C1 segment of cervical spinal cord (tissue), 14 donors: ENCODE measurements at places on chromosomes 5 and 9.

- no peak for DNase-seq
These were observed 23.6 kb downstream of the PLPP7 start for GRCh38 chr9:131312822-131313770.

DNA sequence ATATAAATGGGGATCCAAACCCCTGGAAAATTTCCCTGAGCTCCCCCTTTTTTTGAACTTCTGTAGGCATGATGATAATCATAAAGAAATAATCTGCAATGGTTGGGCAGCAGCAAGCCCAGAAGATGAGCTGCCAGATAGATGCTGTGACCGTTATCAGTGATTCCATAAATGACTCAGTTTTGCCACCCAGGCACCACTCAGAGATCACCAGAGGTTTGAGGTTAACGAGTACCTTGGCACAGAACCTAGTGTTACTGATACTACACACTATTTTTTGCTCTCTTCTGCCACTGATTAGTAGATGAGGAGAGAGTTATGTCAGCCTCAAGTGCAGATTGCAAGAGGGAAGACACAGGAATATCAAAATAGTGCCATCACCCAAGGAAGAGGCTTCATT is 199.3 kb upstream of the PTGER4 start:
- no peak for DNase-seq

DNA sequence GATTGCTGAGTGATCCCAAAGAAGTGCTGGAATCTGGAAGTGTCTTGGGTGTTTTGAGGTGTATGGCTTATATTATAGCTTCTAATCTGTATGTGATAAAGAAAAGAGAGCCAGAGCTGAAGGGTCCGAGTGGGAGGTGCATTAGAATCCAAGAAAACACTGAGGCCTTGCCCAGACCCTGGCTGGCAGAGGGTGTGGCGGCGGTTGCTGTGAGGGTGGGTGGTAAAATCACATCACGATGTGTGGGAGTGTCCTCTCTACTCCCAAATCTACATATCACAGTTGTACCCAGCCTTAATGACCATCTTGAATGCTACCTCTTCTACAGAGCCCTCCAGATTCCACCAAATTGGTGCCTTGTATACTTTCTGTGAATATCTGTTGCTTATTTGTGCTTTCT is 28.9 kb downstream of the ACTBL2 start:
- no peak for DNase-seq

DNA sequence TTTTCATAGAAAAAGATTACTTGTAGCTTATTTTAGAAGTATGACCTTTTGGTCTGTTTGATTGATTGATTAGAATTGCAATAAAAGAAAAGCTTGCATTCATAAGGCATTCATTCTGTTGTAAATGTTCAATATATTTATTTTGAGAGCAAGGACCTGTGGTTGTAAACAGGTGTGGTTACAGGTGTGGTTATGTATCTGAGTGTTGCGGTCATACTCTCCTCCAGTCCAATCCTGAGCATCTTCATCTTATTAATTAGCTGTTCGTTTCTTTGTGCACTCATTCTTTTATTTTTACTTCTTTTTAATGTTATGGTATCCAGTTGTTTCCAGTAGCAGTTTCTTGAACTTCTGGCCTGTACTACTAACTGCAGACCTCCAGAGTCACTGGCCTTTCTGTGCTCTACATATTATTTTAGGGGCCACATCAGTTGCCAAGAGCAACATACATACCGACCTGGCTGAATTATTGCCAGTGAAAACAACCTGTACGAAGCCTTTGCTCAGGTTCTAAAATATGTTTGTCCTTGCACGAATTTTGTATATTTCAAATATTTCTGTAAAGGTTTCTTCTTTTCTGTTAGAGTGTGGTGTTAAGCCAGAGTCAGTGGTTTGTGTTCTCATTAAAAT is 128.7 kb downstream of the CDC42SE2 start:
- DNase-seq, result no peak

GRCh38 chr5:61827445-61827975 is 478.5 kb upstream of the KIF2A start:
- DNase-seq, result no peak

DNA sequence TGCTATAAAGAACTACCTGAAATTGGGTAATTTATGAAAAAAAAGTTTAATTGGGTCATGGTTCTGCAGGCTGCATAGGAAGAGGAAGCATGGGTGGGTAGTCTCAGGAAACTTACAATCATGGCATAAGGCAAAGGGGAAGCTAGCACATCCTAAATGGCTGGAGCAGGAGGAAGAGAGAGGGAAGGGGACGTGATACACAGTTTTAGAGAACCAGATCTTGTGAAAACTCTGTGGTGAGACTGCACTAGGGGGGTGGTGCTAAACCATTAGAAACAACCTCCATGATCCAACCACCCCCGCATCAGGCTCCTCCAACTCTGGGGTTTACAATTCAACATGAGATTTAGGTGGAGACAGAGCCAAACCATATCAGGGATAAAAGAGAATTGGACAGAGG is 624.2 kb downstream of the PRR16 start:
- DNase-seq, result no peak

GRCh38 chr5:5416733-5417132 is 5.7 kb upstream of the ICE1 start:
- DNase-seq, result no peak

- DNase-seq, result no peak
These were observed 342.6 kb upstream of the CCNH start for GRCh38 chr5:87755360-87755759.

GRCh38 chr5:158943057-158943456 is 156.7 kb downstream of the EBF1 start:
- DNase-seq, result no peak

DNA sequence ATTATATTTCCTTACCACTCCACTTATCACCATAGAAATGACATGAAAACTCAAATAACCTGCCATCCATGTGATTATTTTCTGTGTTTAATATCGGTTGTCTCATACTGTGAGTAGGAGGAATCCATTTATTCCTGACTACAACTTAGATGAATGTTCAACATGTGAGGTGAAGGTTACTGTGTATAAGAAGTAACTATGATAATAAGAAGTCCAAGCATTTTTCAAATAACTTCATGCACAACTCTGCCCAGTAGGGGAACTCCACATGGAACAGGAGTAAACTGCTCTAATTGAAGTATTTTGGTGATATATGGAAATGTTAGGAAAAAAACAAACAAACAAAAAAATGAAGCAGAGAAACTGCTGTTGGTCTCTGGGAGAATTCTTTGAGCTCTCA is 447.5 kb upstream of the GRIN3A start:
- DNase-seq, result no peak

DNA sequence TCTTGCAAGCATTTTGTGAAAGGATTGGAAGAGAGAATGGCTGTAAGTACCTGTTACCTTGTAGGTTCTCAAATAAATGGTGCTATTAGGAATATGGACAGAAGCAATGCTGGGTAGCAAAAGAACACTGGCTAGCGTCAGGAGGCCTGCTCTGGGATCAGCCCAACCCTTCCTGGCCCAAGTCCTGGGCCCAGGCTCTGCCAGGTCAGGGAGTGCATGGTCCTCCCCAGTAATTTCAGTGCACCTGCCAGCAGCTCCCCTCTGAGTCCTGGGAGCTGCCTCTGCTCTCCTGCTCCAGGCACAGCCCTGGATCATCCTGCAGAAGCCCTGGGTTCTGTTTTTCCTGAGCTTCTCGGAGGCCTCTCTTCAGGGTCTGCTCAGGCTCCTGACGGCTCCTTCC is 89.5 kb upstream of the ARAP3 start:
- peak; percentile 6 for DNase-seq

GRCh38 chr9:124663046-124663961 is 107.8 kb downstream of the NR6A1 start:
- no peak for DNase-seq

DNA sequence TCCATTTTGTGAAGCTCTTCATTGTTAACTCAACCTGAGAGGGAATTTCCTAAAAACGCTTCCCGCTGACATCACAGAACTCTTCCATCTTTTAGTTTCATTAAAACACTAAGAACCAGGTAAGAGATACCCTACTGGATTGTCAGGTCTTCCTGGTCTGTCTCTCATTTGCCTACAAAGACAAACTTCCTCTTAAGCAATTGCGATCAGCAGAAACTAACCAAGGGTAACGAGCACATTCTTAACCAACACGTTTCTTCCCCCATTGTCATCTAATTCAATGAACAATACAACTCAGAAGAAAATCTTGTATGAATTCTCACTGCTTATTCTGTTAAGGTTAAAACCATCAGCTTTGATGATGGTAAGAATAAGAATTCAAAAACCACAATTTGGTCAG is 6.6 kb downstream of the FBXW11 start:
- no peak for DNase-seq

GRCh38 chr9:37412431-37413151 is 9.9 kb upstream of the GRHPR start:
- no peak for DNase-seq

DNA sequence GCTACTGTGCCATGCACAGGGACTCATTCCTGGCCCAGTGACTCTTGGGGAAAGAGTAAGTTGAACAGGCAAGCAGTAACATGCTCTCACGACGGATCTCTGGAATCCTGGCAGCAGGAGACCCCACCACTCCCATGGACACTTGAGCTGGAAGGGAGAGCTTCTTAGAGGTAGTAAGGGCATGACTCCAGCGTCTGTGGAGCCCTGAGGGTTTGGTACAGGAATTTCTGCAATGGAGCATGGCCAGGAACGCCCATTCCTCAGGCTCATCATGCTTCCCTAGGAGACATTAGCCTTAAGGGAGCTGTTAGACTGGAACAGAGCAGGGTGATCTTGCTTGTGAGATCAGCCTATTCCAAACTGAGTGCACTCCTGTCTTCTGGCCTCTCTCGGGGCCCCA is 212.9 kb downstream of the MAT2B start:
- DNase-seq, result no peak

DNA sequence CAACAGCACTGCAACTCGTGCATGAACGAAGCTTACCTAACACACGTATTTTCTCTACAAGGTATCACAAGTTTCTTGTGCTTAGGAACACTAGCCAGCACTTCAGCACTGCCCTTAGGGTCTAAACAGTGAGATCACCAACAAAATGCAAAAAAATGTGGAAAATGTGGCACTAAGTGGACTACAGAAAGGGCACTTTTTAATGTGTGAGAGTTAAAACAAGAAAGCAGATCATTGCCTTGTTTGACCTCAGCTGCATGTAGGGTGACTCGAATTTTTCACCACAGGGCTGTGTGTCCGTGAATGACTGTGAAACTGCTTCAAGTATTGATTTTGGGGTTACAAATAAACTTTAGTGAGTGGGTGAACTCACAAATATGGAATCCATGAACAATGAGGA is 90.5 kb downstream of the MARCHF3 start:
- no peak for DNase-seq

GRCh38 chr5:163563112-163563511 is 57.7 kb downstream of the MAT2B start:
- no peak for DNase-seq

DNA sequence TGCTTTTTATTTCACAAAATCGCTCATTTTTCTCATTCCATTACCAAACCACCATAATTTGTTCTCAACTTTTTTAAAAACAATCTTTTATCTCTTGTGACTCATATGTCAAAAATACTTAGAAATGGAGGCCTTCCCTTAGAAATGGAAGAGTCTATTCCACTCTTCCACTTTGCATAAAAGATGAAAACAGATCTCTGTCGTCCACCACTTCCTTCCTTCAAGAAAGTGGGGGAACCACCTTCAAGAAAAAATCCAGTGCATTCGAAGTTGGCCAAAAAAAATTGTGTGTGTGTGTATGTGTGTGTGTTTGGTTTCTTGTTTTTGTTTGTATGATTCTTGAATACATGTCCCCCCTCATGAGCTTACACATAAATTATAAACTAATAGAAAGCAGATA is 628.8 kb upstream of the DMAC1 start:
- no peak for DNase-seq

DNA sequence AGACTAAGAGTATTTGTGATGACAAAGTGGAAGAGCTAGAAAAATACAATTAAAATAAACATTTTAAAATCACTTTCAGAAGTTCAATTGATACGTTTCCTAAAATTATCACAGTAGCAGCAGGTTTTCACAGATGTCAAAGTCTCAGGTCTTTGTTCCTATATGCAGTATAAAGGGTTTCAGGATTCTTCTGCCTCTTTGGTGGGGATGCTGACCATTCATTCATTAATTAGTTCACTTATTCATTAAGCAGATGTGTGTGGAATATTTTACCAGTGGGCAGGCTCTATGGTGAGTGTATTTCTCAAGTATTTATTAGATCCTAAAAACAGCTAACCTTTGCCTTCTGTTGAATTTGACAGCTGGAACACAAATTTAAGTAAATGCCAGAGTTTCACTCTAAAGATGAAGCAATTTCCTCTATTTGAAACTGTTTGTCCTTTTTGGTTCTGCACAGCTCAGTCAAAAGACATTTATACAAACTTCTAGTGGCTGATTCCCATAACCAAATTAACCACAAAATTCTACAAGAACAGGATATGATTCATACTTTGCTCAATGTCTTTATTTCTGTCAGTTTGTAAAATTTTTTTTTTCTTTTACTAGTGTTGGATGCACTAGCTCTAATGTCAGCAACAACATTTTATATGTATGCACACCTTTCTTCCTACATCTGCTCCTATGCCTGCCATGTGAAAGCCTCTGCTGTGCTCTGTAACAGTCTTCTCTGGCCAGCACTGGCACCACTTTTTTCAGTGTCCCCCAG is 75.9 kb upstream of the PRR16 start:
- DNase-seq, result no peak

GRCh38 chr5:166281433-166281832 is 2010.0 kb upstream of the WWC1 start:
- no peak for DNase-seq

GRCh38 chr9:128494108-128494745 is 10.3 kb upstream of the GLE1 start:
- DNase-seq, result no peak

DNA sequence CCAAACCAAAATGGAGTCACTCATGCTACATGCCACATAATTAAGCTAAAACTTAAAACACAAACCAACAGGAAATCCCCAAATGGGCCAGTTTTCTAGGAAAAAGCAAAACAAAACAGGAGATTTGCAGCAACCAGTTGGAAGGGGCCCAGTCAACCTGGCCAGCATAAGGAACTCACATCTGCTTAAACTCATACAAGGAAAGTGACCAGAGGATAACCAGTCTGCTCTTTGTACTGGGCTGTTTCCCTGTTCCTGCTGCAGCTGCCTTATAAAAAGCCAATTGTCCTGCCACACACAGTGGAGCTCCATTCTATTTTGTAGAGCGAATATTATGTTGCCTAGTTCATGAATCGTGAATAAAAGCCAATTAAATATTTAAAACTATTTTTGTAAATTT is 29.5 kb upstream of the PTPDC1 start:
- DNase-seq, result no peak

GRCh38 chr5:36442352-36442751 is 140.7 kb upstream of the RANBP3L start:
- DNase-seq, result no peak

- DNase-seq, result no peak
These were observed 2.5 kb downstream of the NHP2 start for GRCh38 chr5:178150977-178151734.

- DNase-seq, result no peak
These were observed 2.8 kb downstream of the ACO1 start for GRCh38 chr9:32387256-32387655.

GRCh38 chr5:82938901-82939725 is 138.1 kb downstream of the TMEM167A start:
- no peak for DNase-seq
